ENCODE measurements at places on chromosomes 7 and 10. TPM values are rescaled to one million over a fixed set of nuclear protein-coding genes. Genes with fewer than 3 reads are reported as not detected.

DNA sequence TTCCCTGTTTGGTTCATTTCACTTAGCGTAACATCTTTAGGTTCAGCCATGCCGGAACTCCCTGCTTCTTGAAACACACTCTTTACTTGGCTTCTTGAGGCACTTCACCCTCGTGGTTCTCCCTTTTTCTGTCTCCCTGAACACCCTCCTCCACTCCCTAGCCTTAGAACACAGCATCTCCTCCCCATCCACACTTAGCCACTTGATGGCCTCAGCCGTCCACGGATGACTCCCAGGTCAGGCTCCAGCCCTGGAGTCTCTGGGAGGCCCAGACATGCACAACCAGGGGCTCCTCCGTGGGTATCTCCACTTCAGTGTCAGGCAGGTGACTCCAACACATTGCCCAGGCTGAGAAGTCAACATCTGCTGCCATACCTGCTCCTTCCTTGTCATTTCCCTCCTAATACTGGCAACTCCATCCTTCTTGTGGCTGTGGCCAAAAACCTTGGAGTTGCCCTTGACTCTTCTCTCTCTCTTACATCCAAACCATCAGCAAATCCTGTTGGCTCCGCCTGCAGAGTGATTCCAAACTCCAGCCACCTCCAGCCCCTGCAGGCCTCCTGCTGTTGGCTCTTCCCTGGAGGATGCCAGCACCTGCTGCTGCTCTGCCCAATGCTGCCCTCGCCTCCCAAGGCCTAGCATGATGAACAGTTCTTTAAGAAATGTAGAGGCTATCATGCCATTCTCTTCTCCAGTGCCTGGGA, 8.4 kb upstream of the INMT start:
- H3K27ac ChIP-seq: no peak overlapping the region
- DNase-seq: no peak
- H3K36me3 ChIP-seq: no peaks in the 10 kb centered on the region
- no peak overlapping the region for H3K4me3 ChIP-seq
- no peaks in the 10 kb centered on the region for H3K27me3 ChIP-seq

- no peaks in the 10 kb centered on the region for H3K27me3 ChIP-seq
- H3K4me3 ChIP-seq: peak overlapping the region; percentile 98
- DNase-seq: no peak
- peak overlapping the region; percentile 97 for H3K27ac ChIP-seq
Observed at GRCh38 chr10:109922358-109922975, 844 bp downstream of the XPNPEP1 start.

DNA sequence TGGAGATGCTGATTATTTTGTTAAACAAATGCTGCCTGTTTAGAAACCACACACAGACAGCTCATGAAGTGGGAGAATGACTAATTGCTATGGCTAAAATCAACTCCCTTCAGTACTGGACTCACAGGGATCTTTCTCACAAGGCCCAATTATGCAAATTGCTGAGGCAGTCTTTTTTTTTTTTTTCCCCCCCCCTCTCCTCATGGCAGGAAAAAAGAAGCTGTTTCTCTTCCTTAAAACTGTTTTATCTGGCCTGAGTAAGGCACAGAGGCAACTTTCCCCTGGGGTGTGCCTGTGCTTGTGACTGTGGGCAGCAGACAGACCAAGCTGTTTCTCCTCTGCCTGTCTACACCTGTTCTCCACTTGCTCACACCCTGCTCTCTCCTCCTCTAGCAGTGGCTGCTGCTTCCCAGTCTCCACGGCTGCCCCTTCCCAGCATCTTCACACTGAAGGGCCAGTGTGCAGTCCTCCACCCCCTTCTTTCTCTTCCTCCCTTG, 65.4 kb upstream of the STEAP1B start:
- H3K4me3 ChIP-seq: no peak overlapping the region
- peaks cover 59% of the 10 kb centered on the region for H3K4me1 ChIP-seq
- H3K36me3 ChIP-seq: peaks cover 5% of the 10 kb centered on the region
- no peaks in the 10 kb centered on the region for H3K27me3 ChIP-seq
- DNase-seq: no peak

GRCh38 chr7:134699021-134699818, 52.6 kb downstream of the BPGM start:
- no peak for DNase-seq
- no peaks in the 10 kb centered on the region for H3K36me3 ChIP-seq
- H3K4me3 ChIP-seq: no peak overlapping the region
- H3K27me3 ChIP-seq: no peaks in the 10 kb centered on the region
- H3K4me1 ChIP-seq: peaks cover 64% of the 10 kb centered on the region

DNA sequence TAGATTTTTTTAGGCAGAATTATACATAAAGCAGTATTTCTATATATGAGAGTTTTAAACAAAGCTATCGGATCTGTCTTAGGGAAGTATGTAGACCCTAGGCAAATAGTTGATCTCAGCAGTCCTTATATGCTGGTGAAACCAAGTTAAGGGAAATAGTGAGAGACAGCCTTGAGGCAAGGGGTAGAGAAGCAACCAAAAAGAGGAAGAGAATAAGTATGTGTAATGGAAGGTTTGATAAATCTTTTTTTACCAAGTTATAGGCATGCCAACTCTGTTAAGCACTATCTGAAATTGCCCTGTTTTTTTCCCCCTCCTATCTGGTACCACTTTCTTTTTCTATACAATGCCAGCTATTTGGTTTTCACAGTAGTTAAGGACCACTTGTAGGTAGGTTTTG, 19.9 kb downstream of the SPAG6 start:
- H3K36me3 ChIP-seq: no peaks in the 10 kb centered on the region
- H3K4me1 ChIP-seq: no peaks in the 10 kb centered on the region
- no peak overlapping the region for H3K27ac ChIP-seq
- H3K4me3 ChIP-seq: no peak overlapping the region
- no peaks in the 10 kb centered on the region for H3K27me3 ChIP-seq

GRCh38 chr7:145347271-145347670, 511.4 kb upstream of the TPK1 start:
- H3K27me3 ChIP-seq: no peaks in the 10 kb centered on the region
- H3K36me3 ChIP-seq: no peaks in the 10 kb centered on the region
- H3K4me3 ChIP-seq: no peak overlapping the region
- no peaks in the 10 kb centered on the region for H3K4me1 ChIP-seq
- no peak overlapping the region for H3K27ac ChIP-seq

DNA sequence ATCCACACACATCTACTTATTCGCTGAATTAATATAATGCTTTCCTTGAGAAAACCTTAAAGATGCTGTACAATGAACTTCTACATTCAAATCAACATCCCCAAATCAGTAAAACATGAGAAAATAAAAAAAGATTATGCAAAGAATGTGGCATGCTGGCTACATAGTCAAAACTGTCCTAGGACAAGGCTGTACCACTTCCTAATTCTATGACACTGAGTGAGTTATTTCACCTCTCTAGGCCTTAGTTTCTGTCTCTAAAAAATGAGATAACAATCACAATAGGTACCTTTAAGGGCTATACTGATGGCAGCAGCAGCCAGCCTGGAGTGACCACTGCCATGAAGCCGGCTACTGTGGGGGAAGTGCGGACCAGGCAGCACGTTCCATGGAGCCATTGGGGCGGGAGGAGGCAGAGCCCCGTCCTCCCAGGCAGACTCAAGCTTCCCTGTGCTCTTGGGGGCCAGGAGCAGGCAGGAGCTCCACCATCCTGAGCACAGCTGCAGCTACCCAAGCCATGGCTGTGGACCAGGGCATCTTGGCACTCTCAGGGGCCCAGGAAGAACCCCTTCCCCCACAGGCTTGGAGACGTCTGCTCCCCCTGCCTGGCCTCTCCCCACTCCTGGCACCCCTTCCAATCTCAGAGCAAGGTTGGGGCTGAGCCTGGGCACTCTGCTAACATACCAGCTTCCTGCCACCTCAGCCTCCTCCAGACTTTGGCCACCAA, 110.2 kb downstream of the ELAPOR2 start:
- H3K27ac ChIP-seq: no peak overlapping the region
- peaks cover 5% of the 10 kb centered on the region for H3K4me1 ChIP-seq
- no peaks in the 10 kb centered on the region for H3K36me3 ChIP-seq
- H3K4me3 ChIP-seq: no peak overlapping the region

DNA sequence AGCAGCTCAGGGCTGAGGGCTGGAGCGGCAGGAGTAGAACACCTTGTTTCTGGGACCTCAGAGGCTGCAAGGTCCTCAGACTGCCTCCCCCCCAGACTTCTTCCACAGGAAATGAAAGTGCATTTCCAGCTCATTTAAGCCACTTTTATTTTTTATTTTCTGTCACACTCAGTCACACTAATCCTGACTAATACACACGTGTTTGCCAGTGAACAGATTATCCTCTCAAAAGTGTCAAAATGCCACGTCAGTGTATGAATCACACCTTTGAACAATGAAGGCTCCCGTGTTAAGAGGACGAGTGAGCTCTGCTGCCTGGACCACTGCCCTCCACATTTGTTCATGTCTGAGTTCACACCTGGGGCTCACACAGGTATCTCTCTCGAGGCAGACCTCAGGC, 488.5 kb downstream of the DNAJB6 start:
- H3K27ac ChIP-seq: no peak overlapping the region
- H3K27me3 ChIP-seq: peaks cover 18% of the 10 kb centered on the region
- no peak overlapping the region for H3K4me3 ChIP-seq
- DNase-seq: no peak
- H3K4me1 ChIP-seq: no peaks in the 10 kb centered on the region

GRCh38 chr10:93215312-93215711, 141.6 kb downstream of the CYP26A1 start:
- H3K27me3 ChIP-seq: no peaks in the 10 kb centered on the region
- peak; percentile 86 for DNase-seq
- H3K4me1 ChIP-seq: no peaks in the 10 kb centered on the region
- no peak overlapping the region for H3K27ac ChIP-seq
- no peaks in the 10 kb centered on the region for H3K36me3 ChIP-seq
- no peak overlapping the region for H3K4me3 ChIP-seq

DNA sequence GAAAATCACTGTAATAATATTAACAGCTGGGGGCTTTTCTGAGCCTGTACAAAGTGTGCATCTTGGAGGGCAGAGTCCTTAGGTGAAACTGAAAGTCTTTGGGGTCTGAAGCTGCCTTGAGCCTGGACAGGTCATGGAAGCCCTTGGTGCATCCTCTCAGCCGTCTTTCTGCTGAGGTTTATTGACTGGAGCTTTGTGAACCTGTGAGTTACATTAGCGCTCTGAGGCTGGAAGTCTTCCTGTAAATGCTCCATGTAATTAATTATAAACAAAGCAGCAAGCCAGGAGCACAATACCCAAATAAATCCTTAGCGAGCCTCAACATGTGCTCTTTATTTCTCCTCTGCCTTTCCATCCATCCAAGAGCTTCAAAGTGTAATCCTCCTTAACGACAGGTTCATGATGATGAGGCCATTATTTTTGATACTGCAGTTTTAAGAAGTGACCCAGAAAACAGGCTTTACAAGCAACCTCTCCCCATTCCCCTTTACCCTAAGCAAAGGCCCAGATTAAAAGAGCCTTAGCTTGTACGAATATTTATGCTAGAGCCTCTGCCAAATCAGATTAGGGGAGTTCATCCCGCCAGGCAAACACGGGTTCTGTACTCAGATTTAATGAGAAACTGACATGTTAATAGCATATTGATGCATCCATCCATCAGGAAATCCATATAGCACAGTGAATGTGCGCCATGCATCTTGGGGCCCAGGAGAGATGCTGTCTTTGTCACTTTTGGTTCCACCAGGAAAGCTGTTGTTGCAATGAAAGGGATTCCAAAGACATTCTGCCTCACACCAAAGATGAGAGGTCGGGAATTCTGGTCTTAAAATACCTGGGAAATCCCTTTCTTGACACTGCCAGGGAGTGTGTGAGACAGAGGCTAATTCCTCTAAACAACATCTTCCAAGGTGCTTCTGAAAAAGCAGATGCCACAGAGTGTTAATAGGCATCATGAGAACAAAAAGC, 118.1 kb downstream of the ANLN start:
- no peaks in the 10 kb centered on the region for H3K4me1 ChIP-seq
- H3K27ac ChIP-seq: no peak overlapping the region
- H3K27me3 ChIP-seq: no peaks in the 10 kb centered on the region

The BTBD16 gene
- not detected for total RNA-seq

DNA sequence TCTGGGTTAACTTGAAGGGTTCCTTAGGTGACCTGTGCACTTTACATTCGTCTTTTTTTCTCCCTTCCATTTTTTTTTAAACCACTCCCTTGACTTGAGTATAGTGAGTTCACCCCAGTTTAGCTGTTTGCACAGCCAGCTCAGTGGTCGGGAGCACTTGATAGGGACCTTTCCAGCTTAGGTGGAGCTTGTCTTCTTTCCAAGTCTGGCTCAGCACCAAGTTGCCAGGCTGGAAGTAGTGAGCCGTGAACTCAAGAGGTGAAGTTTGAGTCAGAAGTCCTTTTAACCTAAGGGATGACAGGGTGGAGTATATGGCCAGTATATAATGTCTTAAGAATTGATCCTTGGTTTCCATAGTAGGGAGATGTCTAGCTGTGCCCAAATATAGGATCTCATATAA, 7.2 kb downstream of the DNAH11 start:
- H3K4me1 ChIP-seq: no peaks in the 10 kb centered on the region
- DNase-seq: no peak
- H3K27ac ChIP-seq: no peak overlapping the region
- no peaks in the 10 kb centered on the region for H3K36me3 ChIP-seq
- H3K4me3 ChIP-seq: no peak overlapping the region

DNA sequence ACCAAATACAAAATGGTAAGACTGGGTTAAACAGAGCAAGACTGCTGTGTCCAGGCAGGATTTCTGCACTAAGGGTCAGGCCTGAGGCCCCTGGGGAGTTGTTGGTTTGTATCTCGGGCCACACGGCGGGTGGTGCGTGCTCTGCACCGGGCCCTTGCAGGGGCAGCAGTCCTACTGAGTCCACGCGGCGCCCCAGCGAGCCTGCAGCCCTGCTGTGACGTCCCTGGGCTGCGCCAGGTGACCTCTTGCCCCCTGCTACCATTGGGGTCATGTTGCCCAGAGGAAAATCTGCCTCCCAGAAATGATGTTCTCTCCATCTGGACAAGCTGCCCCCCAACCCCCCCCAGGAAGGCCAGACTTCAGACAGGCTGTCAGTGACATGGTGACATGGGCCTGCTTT, 281.5 kb downstream of the CELF2 start:
- H3K36me3 ChIP-seq: peaks cover 16% of the 10 kb centered on the region
- DNase-seq: no peak
- no peak overlapping the region for H3K27ac ChIP-seq
- H3K4me3 ChIP-seq: no peak overlapping the region
- no peaks in the 10 kb centered on the region for H3K27me3 ChIP-seq
- H3K4me1 ChIP-seq: peaks cover 6% of the 10 kb centered on the region

The ANKRD61 gene
- total RNA-seq: not detected

DNA sequence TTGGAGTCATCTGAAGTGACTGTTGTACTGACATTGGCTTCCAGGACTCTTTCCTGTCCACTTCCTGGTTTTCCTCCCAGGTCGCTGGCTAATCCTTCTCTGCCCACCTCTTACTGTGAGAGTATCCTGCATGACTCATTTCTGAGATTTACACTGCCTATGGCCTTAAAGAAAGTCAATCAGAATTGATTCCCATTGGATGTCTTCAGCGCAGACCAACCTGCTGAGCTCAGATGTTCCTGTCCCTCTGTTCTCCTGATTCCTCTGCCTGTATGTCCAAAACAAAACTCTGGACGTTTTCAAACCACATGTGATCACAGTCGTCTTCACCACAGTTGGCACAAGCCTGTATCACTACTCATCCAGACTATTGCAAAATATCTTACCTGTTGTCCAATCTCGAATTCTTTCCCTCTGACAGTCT, 262.1 kb downstream of the CREB5 start:
- no peaks in the 10 kb centered on the region for H3K36me3 ChIP-seq
- DNase-seq: no peak
- no peaks in the 10 kb centered on the region for H3K27me3 ChIP-seq
- peaks cover 10% of the 10 kb centered on the region for H3K4me1 ChIP-seq
- no peak overlapping the region for H3K27ac ChIP-seq
- H3K4me3 ChIP-seq: no peak overlapping the region

- peak overlapping the region; percentile 1 for H3K27ac ChIP-seq
- DNase-seq: no peak
- no peak overlapping the region for H3K4me3 ChIP-seq
- H3K4me1 ChIP-seq: peaks cover 25% of the 10 kb centered on the region
- H3K27me3 ChIP-seq: no peaks in the 10 kb centered on the region
Observed at GRCh38 chr7:32588657-32589056, 93.4 kb downstream of the AVL9 start.
